ENCODE measurements at places on chromosomes 1 and 21.

GRCh38 chr21:42878678-42878992, 704 bp downstream of the WDR4 start:
- no peak for DNase-seq

DNA sequence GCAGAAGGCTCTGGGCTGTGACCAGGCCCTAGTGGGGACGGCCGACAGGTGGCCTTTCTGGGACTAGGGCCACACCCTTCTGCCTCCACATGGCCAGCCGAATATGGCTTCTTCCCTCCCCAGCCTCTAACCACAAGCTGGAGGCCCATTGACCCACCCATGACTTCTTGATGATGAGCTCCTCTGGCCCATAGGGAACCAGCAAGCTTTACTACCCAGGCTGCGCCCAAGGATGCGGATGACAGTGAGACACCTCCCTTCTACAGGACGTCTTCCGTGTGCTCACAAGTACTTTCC, 41.0 kb downstream of the LDLRAD2 start:
- DNase-seq: no peak

DNA sequence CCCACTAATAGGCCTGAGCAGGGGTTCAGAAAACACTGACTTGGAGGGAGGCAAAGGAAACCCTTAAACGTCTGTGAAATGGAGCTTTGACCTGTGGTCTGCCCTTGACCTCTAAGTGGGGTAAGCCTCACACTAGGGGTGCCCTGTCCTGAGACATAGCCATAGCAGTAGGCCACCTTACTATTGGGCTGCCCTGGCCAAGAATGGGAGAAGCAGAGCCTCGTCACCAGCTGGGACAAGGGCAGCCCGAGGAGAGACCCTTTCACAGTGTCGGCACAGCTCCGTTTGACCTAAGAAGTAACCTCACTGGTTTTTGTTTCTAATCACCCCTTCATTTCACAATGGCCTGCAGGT, 26.4 kb upstream of the IFNAR2 start:
- DNase-seq: no peak

- DNase-seq: no peak
These were observed 6.8 kb downstream of the CYP2J2 start for GRCh38 chr1:59919746-59920145.

DNA sequence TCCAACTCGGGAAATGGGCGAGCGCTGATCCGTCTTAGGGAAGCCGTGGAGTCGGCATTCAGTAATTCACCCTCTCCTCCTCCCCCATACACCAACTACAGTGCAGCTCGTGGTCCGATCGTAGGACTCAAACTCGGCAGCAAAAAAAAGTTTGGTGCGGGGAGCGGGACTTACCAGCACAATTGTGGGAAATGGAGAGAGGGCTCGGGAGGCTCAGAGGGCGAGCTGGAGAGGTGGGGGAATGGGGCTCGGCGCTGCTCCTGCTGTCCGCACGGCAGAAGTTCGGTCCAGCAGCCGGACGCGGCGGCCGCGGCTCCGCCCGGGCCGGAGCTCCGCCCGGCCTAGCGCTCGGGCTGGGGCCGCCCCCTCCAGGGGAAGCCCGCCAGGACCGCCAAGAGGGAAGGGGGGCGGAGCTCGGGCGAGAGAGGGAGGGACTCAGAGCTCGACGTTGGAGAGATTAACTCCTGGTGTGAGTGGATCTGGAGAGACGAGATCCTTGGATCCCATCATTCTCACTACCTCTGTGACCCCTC, 676 bp upstream of the PIAS3 start:
- DNase-seq: peak; percentile 48

DNA sequence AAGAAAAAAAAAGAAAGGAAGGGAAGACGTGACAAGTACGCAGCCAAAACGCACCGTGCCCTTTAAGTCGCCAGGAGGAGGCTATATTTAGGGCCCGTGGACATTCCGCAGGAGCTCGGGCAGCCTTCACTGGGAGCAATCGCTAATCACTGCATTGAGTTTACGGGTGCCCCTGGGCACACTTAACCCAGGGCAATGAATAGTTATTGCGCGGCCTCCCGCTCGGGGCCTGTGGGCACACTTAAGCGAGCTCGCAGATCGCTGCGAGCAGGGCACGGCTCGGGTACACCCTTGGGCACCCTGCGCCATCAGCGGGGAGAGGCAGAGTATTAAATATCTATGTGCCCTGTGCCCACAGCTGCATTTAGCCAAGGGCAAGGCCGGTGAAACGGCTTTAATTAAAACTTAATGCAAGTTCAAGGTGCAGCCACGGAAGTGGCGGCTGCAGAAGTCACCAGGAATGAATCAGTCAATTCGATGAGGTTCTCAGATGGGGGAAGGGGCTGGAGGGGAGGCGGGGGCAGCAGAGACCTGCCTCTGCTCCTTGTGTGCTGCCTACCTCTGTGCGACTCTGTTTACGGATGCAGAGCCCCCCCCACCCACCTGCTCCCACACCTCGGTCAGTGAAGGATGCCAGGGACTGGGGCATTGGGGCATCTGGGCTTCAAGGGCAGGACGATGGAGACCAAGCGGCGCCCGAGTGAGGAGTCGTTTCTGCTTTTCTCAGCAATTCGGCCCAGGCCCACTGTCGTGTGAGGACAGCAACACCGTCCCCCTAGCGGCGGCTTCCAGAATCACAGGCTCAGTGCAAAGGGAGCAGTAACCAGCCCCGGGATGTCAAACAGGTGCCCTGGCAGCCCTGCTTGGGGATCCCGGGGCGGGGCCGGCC, 51.8 kb upstream of the TARDBP start:
- peak; percentile 68 for DNase-seq

GRCh38 chr1:80384959-80385358, 1378.4 kb upstream of the ADGRL4 start:
- no peak for DNase-seq

DNA sequence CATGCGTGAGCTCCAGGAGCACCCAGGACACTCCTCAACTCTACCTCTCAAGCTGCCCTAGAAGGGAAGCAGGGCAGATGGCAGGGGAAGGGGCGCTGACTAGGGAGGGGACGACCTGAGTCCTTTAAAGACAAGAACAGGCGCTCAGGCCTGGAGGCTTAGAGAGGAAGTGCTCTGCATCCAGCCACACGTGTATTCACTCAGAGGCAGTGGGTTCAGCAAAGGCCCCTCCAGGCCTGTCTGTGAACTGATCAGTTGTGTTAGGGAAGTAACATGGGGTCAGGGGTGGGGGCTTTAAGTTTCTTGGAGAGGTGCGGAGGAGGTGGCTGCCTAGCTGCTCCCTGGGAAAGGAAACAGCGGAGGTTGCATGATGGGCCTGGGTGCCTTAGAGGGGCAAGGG, 37.1 kb upstream of the ARF1 start:
- DNase-seq: no peak

DNA sequence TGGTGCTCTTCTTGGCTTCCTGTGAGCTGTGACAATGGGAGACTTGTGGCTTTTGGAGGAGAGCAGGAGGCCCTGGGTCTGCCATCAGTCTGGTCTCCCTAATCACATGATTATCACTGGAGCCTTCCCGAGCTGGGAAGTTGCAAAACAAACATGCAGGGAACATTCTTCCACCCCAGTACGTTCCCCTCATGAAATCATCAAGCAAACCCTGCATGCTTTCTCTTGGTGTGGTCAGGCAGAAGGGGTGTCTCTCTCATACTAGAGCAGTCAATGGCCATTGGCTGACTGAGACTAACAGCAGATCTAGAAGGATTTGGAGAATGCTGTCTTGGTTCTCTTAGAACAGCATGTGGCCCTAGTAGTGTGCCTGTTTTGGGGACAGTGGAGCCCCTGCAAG, 111.2 kb downstream of the LIPI start:
- no peak for DNase-seq

DNA sequence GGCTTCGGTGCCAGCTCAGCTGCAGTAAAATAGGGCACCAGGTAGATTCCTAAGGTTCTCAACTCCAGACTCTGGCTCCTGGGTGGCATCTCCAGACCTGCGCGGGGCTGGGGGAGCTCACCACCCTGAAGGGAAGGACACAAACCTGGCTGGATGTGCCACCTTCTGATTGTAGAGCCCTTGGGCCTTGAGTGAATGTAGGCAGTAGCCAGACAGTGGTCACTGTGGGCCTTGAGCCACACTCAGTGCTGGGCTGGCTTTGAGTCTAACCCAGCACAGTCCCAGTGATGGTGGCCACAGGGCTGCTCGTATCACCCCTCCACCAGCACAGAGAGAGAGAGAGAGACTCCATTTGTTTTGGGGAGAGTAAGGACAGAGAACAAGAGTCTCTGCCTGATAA, 38.0 kb upstream of the SH3GLB1 start:
- DNase-seq: no peak

DNA sequence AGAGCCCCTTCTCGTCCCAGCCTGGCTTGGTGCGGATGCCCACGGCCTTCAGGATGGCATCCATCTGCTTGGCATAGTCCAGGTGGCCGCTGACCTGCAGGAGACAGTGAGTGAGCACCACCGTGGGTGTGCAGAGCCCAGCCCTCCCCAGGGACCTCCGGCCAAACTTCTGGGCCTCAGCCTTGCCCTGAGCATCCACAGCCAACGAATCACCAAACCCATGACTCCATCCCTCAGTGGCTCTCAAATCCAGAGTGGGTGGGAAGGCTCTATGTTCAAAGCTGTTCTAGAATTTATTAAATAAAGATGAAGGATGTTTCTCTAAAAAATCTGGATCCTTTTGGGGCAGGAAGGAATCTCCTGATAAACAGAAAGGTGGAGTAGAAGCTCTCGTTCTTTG, 18.7 kb downstream of the HTR6 start:
- DNase-seq: no peak

GRCh38 chr21:17784604-17785402, 34.4 kb downstream of the C21orf91 start:
- no peak for DNase-seq

- DNase-seq: no peak
These were observed 7.1 kb downstream of the SLC37A1 start for GRCh38 chr21:42520628-42521253.

DNA sequence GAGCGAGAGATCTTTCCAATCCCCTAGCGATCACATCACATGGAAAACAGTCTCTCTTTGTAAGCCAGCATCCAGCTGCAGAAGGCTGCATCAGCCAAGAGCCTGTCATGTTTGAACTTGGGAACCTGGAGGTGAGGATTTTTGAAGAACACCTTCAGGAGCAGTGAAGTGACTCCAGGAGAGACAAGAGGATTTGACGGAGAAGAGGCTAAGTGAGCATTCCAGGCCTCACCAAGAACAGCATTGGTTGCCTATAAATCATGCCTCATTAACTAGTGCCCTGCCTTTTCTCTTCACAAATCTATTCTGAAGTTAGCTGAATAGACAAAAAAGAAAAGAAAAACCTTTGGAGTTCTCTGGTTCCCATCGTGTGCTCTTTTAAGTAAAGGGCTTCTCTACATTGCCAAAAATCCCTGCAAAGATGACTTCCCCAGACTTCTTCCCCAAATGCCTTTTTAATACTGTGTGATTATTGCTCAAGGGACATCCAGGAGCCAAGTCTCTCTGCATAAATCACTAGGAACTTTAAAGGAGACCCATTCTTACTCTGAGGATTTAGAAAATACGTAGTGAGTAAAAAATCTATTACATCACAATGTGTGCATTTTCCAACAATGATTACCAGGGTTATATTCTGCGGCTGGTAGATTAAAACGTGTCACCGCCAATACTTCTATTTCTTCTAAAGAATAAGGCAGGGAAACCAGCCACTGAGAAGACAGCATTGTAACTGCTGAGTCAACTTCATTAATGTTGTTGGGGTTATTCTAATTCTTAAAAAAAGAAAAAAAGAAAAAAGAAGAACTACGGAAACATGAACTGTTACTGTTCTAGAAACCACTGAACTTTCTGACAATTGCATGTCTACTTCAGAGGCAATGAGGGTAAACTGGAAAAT, 95.2 kb downstream of the KIF14 start:
- DNase-seq: no peak

DNA sequence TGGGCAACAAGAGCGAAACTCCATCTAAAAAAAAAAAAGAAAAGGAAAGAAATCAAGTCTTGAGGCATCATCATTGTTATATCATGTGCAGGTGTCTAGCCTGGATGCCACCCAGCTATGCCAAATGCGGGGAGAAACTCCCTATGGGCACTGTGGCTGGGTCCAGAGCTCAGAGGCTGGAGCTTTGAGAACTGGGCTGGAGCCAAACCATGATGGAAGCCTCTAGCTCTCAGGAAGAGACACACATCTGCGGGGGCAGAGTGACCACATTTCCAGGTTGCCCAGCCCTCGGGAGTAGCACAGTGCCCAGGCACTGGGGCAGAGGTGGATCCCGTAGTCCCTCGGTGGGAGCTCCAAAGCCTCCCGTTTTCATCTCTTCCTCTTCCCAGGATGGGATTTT, 58.9 kb downstream of the COL18A1 start:
- no peak for DNase-seq

DNA sequence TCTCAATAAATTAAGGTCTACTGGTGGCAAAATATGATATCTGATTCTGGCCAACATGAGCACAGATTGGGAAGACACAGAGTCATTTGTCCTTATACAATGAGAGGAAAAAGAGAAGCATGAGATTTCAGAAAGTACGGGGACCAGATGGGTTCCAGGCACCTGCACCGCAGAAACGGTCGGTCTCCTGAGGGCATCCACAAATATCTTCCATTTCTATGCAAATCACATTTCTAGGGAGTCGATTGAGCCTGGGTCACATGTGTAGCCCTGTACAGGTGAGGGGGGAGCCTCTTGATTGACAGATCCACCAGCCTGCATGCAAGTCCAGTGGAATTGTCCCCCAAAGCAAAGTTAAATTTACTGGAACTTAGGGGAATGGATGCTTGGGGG, 415.6 kb downstream of the NPHP4 start:
- no peak for DNase-seq

DNA sequence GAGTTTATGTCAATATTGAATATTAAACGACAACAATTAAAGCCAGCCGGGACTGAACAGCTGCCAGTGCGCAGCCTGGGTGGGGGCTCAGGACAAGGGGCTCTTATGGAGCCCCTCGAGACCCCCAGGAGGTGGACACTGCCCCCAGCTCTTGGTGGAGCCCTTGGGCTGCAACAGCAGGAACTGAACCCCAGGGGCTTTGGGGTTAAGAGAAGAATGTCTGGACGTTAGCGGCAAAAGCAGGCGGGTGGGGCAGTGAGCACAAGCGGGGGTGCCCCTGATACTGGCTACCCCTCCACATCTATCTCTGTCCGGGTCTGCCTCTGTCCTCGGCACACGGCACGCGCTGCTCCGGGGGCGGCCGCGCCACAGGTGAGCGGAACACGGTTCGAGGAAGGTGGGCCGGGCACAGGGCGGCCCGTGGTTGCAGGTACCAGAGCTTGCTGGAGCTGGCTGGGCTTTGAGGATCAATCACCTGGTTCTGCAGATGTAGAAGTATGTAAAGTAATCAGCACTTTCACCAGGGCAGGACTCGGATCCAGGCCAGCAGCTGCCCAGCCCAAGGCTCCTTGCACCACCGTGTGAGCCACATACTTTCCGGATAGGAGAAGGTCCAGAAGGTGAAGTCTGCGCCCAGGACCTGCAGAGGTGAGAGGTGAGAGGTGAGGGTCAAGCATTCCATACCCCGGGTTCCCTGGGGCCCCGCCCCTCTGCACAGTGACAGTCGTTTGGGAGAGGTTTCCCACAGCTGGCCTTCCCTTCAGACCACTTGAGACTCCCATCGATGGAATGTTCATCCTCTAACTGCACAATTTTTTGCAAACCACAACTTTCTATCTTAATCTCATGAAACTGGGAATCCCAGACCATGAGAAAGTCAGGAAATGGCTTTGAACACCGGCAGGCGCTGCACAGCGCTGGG, 12.4 kb upstream of the POFUT2 start:
- no peak for DNase-seq

All from stimulated activated naive CD4-positive, alpha-beta T cell (primary cell).